ENCODE measurements at places on chromosomes 16 and 17.

- DNase-seq, result no peak
Observed at GRCh38 chr16:5709889-5710288, 612.3 kb upstream of the EEF2KMT start.

DNA sequence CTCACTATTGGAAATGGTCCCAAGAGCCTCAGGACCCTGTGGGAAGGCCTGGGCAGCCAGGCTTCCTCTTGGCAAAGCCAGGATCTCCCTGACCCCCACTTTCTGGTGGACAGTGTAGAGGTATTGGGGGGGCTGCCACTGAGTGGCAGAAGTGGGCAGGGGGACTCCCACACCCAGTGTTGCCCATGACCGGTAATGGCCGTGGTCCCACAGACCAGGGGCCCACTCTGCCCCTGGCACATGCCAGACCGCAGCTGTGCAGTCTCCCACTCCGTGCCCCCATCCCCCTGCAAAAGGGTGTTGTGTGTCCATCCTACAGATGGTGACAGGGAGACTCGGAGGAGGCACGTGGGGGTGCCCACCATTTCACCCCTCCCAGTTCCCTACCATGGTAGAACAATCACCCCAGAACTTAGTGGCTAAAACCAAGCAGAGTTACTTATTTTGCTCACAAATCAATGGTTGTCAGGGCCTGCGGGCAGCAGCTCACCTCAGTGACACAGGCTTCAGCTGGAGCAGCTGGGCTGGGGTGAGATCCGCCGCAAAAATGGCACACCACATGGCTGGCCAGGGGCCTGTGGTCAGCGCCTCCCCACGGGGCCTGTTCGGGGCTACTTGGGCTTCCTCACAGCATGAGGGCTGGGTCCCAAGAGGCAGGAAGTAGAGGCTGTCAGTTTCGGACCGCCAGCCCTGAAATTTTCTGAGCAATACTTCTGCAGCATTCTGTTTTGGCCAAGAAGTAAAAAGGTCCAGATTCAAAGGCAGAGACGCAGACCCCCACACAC is 59.0 kb upstream of the ZNF469 start:
- DNase-seq, result no peak

- DNase-seq, result no peak
Observed at GRCh38 chr17:26818736-26819135, 475.2 kb upstream of the WSB1 start.

- no peak for DNase-seq
Observed at GRCh38 chr16:67283039-67283825, 3.9 kb downstream of the PLEKHG4 start.

GRCh38 chr16:12494661-12495060 is 309.0 kb downstream of the CPPED1 start:
- no peak for DNase-seq

- no peak for DNase-seq
Observed at GRCh38 chr16:76756951-76757350, 434.0 kb upstream of the MON1B start.

DNA sequence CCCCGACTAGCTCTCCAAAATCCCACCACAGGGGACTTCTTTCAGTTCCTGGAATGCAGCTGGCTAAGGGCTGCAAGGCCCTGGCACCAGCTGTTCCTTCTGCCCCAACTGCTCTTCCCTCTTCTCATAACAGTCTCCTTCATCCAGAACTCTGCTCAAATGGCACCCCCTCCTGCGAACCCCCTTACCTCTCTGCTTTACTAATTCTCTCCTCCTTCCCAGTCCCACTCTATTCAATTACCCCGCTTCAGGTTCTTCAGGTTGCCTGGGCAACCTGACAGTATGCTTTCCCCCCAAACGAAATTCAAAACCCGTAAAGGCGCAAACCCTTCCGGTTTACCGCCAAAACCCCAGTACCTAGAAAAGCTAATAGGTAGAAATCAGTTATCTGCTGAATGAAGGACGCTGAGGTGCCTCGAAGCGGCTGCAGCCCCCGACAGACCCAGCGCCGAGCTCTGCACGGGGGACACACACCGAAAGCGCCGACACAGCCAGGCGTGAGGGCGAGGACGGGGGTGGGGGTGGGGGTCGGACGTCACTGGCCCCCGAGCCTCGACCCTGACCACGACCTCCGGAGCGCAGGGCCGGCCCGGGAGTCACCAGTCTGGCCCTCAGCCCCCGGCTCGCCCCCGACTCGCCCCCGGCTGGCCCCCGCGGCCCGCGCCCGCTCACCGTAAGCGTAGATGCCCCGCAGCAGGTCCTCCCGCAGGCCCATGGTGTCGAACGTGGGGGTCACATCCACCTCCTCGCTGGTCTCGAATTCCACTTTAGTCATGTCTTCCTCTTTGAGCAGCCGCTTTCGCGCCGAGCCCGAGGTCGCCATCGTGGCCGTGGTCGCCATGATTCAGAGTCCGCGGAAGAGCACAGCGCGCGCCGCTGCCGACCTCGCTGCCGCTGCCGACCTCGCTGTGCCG is 550 bp downstream of the EIF4A3 start:
- peak; percentile 40 for DNase-seq

DNA sequence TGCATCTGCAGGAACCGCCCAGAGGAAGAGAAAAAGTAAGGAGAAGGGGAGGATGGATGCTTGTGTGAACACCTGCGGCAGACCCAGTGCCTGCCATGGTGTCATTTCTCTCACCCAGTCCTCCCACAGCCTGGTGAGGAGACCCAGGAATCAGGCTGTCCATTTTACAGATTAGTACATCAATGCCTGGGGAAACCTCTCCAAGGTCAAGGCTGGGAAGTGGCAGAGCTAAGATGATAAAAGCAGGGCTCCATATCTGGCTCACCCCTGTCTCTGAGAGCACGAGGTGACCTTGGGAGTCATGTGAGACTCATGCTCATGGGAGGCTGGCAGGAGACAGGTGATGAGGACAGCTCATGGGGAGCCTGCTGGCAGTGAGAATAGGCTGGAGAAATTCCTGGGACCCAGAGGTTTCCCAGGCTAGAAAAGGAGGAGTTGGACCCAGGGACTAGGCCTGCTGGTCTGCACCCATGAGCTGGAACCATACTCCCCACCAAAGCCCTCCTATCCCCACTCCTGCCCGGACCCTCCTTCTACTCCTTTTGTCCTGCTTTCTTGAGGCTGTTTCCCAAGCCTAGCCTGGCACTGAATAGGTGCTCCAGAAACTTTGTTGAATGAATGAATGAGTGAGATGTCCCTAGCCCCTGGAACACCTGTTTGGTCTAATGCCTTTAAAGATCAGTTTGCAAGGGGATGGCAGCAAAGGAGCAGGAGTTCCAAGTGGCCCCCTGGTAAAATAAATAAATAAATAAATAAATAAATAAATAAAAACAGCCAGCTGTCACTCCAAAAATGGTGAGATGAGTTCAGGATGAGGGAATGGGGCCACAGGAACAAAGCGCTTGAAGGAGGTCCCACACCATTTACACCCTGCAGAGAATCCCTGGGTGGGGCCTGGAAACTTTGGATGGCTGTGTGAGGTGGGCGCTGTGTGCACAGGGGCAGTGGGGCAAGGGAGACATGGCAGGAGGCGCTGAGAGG is 1.6 kb downstream of the ZNF629 start:
- no peak for DNase-seq

GRCh38 chr17:38569701-38570512 is 35.8 kb downstream of the SRCIN1 start:
- DNase-seq, result no peak

GRCh38 chr17:74227271-74228080 is 14.1 kb downstream of the TTYH2 start:
- DNase-seq, result no peak

- DNase-seq, result peak; percentile 53
Observed at GRCh38 chr17:68458260-68459036, 1.2 kb upstream of the WIPI1 start.

DNA sequence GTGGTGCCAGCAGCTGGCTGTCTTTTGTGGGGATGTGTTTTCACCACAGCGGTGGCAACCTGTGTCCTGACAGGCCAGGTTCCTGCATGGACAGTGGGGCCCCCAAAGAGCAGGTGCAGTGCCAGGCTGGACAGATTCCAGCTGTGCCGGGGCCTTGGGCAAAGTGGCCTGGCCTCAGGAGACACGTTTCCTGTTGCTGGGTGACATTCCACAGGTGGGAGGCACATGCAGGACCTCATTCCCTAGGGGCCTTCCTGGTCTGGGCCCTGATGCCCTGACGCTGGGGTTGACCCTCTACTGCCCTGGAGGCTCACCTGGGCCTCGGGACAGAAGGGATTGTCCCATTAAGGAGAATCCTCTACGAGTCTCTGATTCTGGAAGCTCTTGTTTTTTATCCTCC is 182.4 kb downstream of the RAB11FIP4 start:
- no peak for DNase-seq

- no peak for DNase-seq
Observed at GRCh38 chr17:77735081-77735565, 223.4 kb upstream of the TNRC6C start.

- DNase-seq, result no peak
Observed at GRCh38 chr17:31249835-31250141, 47.3 kb downstream of the OMG start.

DNA sequence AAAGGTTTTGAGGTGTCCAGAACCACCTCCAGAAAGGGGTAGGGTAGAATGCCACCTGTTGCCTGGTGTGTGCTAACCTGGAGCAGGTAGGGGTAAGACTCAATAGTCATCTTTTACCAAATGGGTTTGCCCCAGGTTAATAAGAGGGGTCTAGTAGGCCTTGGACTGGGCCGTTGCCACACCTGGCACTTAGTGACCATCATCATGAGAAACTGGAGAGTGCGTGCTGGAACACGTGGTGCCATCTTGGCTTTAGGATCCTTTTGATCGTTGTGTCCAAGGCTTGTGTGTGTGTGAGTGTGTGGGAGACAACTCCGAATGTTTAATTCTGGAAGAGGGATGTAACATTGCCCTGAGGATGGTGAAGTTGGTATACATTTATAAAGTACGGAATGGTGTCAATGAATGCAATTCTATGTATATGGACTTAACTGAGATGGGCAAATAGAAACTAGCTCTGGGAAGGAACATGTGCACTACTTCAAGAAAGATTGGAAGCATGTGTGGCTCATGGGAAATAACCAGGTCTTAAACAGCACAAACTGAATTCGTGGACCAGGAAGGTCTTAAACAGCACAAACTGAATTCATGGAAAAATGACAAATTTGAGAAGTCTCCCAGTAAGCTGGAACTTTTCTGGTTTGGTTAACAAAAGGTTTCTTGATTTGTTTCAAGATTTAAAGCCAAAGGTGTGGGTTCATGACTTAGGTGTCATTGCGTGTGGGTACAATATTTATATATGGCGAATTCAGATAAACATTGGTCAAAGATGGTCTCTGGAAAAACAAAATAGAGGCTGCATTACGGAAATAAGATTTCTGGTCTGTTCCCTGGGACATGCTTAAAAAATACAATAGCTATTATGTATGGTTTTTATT is 7.2 kb downstream of the FUS start:
- no peak for DNase-seq

GRCh38 chr17:82112914-82113311 is 14.9 kb upstream of the FASN start:
- DNase-seq, result no peak

GRCh38 chr16:30348929-30349328 is 6.2 kb downstream of the CD2BP2 start:
- no peak for DNase-seq

GRCh38 chr17:73231395-73231794 is 30.3 kb downstream of the CPSF4L start:
- DNase-seq, result no peak

- DNase-seq, result no peak
Observed at GRCh38 chr16:50303041-50303604, 36.8 kb downstream of the ADCY7 start.

GRCh38 chr17:70308618-70309017 is 139.3 kb downstream of the KCNJ2 start:
- DNase-seq, result no peak

- no peak for DNase-seq
Observed at GRCh38 chr17:33972763-33973162, 282.3 kb upstream of the CCL2 start.

- DNase-seq, result peak; percentile 84
Observed at GRCh38 chr17:36850790-36851189, 86.5 kb upstream of the LHX1 start.

DNA sequence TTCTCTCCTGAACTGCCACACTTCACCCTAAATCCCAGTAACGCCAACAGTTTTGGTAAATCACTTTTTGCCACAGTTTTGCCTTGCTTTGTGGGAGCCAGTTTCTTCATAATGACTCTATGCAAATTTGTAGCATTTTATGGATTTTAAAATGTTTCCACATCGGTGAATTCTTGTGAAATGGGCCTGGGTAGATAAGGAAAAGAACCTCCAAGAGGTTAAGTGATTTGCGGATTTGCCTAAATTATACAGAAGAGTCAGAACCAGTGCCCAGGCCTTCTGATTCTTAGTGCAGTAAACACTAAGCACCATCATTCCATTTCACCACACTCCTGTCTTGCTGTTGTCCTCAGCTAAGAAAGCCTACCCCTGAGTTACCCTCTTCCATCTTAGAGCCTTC is 17.9 kb downstream of the MINK1 start:
- no peak for DNase-seq

- DNase-seq, result peak; percentile 47
Observed at GRCh38 chr17:44348234-44348987, 3.3 kb downstream of the GRN start.

DNA sequence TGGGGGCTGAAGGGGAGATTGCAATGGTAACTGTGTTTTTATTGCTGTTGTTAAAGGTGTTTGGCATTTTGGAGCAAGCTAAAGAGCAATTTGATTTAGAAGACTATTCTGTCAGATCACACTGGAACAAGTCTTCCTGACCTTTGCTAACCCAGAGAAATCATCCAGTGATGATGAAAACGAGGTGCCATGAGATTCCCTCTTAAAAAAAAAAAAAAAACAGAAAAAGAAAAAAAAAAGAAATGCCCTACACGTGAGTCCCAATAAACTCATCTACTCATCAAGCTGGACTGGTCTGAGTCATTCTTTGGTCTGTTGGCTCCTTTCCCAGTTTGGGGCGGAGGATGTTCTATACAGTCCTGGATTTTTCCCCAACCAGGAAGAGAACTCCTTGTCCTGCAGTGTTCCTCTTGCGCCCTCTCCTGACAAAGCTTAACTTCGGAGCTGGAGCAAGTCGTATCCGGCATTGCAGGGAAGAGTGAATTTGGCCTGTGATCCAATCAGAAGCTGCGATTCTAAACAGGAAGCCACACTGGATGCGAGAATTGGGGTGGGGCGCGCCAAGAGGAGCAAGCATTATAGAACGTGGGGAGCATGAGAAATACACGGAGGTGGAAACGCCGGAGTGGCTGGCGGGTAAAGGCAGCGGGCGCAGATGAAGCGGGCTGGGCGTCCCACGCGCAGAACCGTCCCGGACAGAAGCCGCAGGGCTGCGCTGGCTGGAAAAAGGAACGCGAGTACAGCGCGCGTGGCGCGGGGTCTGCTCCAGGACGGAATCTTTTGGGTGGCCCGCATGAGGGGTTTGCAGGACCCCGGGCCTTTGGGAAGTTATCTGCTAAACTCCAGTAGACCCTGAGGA is 22.4 kb upstream of the CRYM start:
- peak; percentile 80 for DNase-seq

- no peak for DNase-seq
Observed at GRCh38 chr16:50166511-50167500, 13.7 kb downstream of the TENT4B start.

- DNase-seq, result no peak
Observed at GRCh38 chr16:81686391-81687130, 92.5 kb upstream of the PLCG2 start.

- DNase-seq, result peak; percentile 61
Observed at GRCh38 chr17:6574687-6575595, 18.6 kb upstream of the PITPNM3 start.

GRCh38 chr16:10799736-10800135 is 18.9 kb downstream of the TVP23A start:
- no peak for DNase-seq

All from activated CD4-positive, alpha-beta T cell treated with anti-CD3 and anti-CD28 coated beads, Interleukin-10, Interleukin-2, amounts not matched to agents 100 ng/mL and 50 ng/mL, durations not matched to agents 16 hours and 8 hours (primary cell).